Nephron progenitor cell (in vitro differentiated cells): ENCODE measurements at places on chromosomes 1 and 21.

- H3K36me3 ChIP-seq, result no peaks in the 10 kb centered on the region
- H3K27me3 ChIP-seq, result peaks cover 40% of the 10 kb centered on the region
- H3K27ac ChIP-seq, result no peak overlapping the region
- H3K4me3 ChIP-seq, result peak overlapping the region; percentile 85
Measured at GRCh38 chr1:40861224-40862003, 749 bp downstream of the CITED4 start.

DNA sequence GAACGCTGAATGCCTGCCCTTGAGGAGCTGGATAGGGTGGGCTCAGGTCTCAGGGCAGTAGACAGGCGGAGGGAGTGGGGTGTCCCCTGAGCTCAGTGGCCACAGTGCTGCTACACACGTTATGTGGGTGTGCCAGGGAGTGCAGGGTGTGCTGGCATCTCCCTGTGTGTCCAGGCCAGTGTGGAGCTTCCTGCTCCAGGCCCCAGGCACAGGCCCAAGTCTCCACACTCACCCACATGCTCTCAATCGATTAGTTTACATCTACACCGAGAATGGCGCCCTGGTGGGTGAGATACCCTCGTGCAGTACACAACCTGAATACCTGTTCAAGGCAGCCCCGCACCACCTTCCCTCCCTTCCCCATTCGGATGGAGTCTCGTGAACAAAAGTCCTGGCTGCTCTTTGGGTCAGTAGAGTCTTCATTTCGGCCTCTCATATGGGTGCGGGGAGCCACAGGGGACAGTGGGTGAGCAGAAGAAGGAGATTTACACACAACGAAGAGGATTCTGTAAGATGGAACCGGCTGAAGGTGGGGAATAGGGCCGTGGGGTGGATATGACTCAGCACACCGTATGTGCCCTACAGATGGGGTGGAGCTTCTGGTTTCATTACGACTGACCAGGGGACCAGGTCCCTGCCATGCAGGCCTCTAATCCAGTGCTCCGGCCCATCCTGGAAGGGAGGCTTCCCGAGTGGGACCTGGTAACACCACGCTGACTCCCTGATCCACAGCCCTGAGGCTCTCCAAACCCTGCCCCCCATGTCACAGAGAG lies 93.3 kb downstream of the SPSB1 start:
- no peak for DNase-seq
- no peaks in the 10 kb centered on the region for H3K36me3 ChIP-seq
- H3K4me1 ChIP-seq, result peaks cover 58% of the 10 kb centered on the region

DNA sequence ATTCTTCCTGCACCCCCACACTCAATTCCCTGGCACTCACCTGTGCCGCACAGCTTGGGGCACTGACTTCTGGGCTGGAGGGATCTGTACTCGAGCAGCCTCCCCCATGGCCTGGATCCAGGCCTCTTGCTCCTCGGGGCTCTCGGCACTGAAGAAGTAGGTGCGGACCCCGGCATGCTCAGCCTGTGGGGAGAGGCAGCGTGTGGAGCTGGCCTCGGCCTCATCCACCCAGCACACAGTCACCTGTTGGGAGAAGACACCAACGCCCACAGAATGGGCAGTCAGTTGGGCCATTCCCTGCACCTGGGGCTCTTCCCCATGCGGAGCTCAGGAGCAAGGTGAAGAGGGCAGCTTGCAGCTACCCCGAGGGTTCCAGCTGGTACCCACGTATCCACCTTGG lies 47.5 kb upstream of the GOLT1A start:
- peaks cover 12% of the 10 kb centered on the region for H3K36me3 ChIP-seq
- DNase-seq, result no peak
- peaks cover 21% of the 10 kb centered on the region for H3K27me3 ChIP-seq
- H3K4me3 ChIP-seq, result no peak overlapping the region
- no peak overlapping the region for H3K27ac ChIP-seq

DNA sequence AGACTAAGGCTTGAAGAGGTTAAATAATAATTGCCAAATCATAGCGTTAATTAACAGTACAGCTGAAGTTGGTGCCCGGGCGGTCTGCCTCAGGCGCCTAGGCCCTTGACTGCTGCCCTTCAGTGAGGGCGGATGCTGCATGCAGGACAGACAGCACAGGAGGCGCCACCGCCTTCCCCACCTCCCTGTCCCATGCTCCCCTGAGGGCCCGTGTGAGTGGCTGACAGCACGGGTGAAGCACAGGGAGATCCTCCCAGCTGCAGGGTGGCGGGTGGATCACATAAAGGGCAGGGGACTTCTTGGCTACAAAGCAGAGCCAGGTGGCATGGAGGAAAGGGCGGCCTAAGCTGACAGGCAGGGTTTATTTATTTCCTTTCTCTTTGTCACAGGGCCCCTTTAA lies 49.1 kb downstream of the DDX20 start:
- peaks cover 13% of the 10 kb centered on the region for H3K27me3 ChIP-seq
- H3K4me3 ChIP-seq, result no peak overlapping the region
- H3K4me1 ChIP-seq, result no peaks in the 10 kb centered on the region
- no peak overlapping the region for H3K27ac ChIP-seq
- no peaks in the 10 kb centered on the region for H3K36me3 ChIP-seq

DNA sequence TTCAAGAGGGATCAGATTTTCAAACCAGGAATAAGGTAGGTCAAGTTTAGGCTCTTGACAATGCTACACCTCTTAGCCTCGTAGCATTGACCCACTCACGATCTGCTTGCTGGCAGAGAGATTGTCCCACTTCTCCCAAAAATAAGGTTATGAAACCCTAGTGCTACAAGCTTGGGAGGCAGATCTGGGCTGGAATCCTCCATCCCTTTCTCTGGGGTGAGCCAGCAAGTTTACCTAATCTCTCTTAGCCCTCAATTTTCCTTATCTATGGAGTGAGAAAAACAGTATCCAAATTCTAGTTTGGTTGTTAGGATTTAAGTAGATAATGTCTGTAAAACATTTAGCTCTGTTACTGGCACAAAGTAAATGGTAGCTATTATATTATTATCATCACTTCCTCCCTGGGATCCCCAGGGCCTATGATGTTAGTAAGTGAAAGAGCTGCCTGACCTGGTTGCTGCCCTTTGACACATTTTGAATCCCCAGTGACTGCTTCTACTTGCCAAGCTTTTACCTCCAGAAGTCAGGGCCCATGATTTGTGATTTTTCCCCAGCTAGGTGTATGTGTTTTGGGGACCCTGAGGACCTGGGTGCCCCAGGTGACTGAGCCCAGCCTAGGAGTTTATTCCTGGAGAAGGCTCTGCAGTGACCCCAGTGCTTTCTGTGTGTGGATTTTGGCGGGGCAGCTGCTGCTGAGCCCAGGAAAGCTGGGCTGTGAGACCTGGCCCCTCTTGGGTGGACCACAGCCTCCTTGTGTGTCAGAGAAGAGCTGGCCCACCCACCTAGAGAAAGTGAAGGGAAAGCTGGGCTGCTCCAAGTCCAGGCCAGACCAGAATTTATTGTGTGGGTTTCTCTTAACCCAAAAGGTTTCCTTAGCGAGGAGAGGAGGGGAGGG lies 48.2 kb upstream of the VANGL1 start:
- H3K4me3 ChIP-seq, result no peak overlapping the region
- H3K4me1 ChIP-seq, result peaks cover 18% of the 10 kb centered on the region
- no peak overlapping the region for H3K27ac ChIP-seq

- H3K4me3 ChIP-seq, result no peak overlapping the region
- no peaks in the 10 kb centered on the region for H3K27me3 ChIP-seq
- no peak for DNase-seq
- H3K36me3 ChIP-seq, result no peaks in the 10 kb centered on the region
- no peaks in the 10 kb centered on the region for H3K4me1 ChIP-seq
Measured at GRCh38 chr1:238052496-238053266, 162.0 kb upstream of the ZP4 start.

- peaks cover 8% of the 10 kb centered on the region for H3K27me3 ChIP-seq
- no peaks in the 10 kb centered on the region for H3K36me3 ChIP-seq
Measured at GRCh38 chr1:31886866-31887265, 51.3 kb downstream of the PTP4A2 start.

- no peaks in the 10 kb centered on the region for H3K36me3 ChIP-seq
- peak; percentile 73 for DNase-seq
- no peak within 1 kb of the TSS for H3K27ac ChIP-seq
- H3K4me1 ChIP-seq, result peaks cover 16% of the 10 kb centered on the region
Measured at GRCh38 chr21:25638660-25639550, at the start of gene JAM2. TSS of gene JAM2 (plus strand) at chr21:25639258. CDS start at chr21:25639822, 564 bp downstream.

GRCh38 chr1:14970115-14970798 lies 183.3 kb upstream of the TMEM51 start:
- peaks cover 56% of the 10 kb centered on the region for H3K36me3 ChIP-seq
- H3K4me1 ChIP-seq, result peaks cover 41% of the 10 kb centered on the region
- peaks cover 2% of the 10 kb centered on the region for H3K27me3 ChIP-seq
- no peak overlapping the region for H3K4me3 ChIP-seq

DNA sequence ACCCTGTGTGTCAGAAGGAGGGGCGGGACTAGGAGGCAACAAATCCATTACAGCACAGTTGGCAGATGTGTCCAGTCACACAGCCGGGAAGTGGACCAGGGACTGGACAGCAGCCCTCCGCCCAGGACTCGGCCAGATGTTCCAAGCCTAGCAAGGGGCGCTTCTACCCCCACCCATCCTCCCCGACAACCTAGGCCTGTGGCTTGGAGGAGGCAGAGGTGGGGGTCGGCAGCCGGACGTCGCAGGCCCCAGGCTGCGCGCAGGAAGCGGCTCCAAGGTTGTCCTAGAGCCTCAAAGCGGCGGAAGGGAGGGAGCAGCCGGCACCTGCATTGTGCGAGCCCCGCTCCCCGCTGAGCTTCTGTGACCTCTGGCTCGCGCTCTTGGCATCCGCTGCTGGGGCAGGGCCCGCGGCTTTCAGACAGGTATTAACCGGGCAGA lies 20.6 kb upstream of the MYCL start:
- H3K27ac ChIP-seq, result no peak overlapping the region
- H3K27me3 ChIP-seq, result peaks cover 56% of the 10 kb centered on the region
- peaks cover 27% of the 10 kb centered on the region for H3K4me1 ChIP-seq
- peak overlapping the region; percentile 70 for H3K4me3 ChIP-seq

GRCh38 chr1:89460325-89460724 lies 64.3 kb upstream of the LRRC8B start:
- H3K4me3 ChIP-seq, result no peak overlapping the region
- no peaks in the 10 kb centered on the region for H3K4me1 ChIP-seq
- no peaks in the 10 kb centered on the region for H3K36me3 ChIP-seq
- no peak for DNase-seq
- H3K27ac ChIP-seq, result no peak overlapping the region

DNA sequence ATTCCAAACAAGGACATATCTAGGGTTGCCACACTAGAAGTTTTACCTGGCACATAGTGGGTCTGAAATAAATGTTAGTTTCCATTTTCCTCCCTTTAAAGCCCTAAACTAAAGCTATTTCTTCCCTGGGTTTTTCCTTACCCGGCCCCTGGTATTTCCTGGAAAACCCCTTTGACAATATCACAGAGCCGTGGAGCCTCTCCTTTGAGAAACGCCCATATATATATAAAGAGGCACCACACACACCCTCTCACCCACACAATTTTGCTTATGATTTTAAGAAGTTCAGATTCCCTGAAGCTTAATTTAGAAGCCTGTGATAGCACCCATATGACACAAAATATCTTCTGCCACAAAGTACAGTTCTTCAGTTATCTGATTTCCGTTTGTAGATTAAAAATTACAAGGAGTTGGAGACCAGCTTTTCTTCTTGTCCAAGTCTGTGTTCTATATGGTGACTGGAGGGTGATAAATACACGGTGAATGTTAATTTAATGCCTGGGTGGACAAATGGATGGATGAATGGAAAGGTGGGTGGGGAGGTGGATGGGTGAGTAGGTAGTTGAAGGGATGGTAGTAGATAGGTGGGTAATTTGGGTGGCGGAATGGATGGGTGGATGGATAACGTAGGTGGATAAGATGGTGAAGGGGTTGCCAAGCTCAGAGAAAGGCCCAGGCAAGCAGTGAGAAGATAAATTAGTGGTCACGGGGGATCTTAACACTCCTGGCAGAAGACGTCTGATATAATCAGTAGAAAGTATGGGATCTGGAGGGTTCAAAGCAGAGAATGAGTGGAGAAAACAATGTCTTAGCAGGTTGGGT lies 154.4 kb upstream of the FGGY start:
- H3K27me3 ChIP-seq, result peaks cover 14% of the 10 kb centered on the region
- no peaks in the 10 kb centered on the region for H3K36me3 ChIP-seq
- DNase-seq, result no peak
- peaks cover 70% of the 10 kb centered on the region for H3K4me1 ChIP-seq
- no peak overlapping the region for H3K4me3 ChIP-seq
- no peak overlapping the region for H3K27ac ChIP-seq

GRCh38 chr1:27864264-27864895 lies 8.0 kb upstream of the THEMIS2 start:
- no peak overlapping the region for H3K27ac ChIP-seq
- H3K36me3 ChIP-seq, result no peaks in the 10 kb centered on the region
- H3K4me1 ChIP-seq, result peaks cover 33% of the 10 kb centered on the region
- H3K27me3 ChIP-seq, result peaks cover 5% of the 10 kb centered on the region
- no peak overlapping the region for H3K4me3 ChIP-seq
- no peak for DNase-seq

- H3K4me1 ChIP-seq, result peaks cover 16% of the 10 kb centered on the region
- peaks cover 49% of the 10 kb centered on the region for H3K27me3 ChIP-seq
- no peak for DNase-seq
Measured at GRCh38 chr1:207873055-207873890, 37.7 kb downstream of the CD34 start.

GRCh38 chr1:77623066-77623465 lies 59.4 kb downstream of the ZZZ3 start:
- no peak for DNase-seq
- no peaks in the 10 kb centered on the region for H3K27me3 ChIP-seq
- H3K36me3 ChIP-seq, result peaks cover 74% of the 10 kb centered on the region
- H3K27ac ChIP-seq, result no peak overlapping the region
- no peak overlapping the region for H3K4me3 ChIP-seq

DNA sequence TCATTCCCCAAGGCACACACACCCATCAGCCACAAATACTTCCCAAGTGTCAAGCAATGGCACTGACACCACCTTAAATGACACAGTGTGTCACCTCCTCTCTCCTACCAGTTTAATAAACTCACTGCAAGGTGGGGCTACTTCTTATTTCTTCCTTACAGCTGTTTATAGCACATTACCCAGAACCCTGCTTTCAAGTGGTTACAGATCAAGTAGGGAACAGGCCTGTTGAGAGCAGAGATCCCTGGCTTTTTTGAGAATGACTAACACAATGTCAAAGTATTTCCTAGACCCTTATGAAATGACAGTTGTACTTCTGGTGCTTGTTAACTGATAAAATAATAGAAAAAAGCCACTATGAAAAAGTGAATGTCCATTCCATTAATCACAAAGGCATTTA lies 19.8 kb downstream of the ZBTB17 start:
- peaks cover 66% of the 10 kb centered on the region for H3K4me1 ChIP-seq
- no peak overlapping the region for H3K4me3 ChIP-seq
- no peak for DNase-seq
- peaks cover 16% of the 10 kb centered on the region for H3K36me3 ChIP-seq

- H3K36me3 ChIP-seq, result no peaks in the 10 kb centered on the region
- H3K27me3 ChIP-seq, result peaks cover 48% of the 10 kb centered on the region
- no peak overlapping the region for H3K4me3 ChIP-seq
Measured at GRCh38 chr1:3244927-3245315, 175.9 kb downstream of the PRDM16 start.

- H3K4me1 ChIP-seq, result no peaks in the 10 kb centered on the region
- no peak for DNase-seq
- no peak overlapping the region for H3K4me3 ChIP-seq
- peaks cover 15% of the 10 kb centered on the region for H3K27me3 ChIP-seq
- no peak overlapping the region for H3K27ac ChIP-seq
Measured at GRCh38 chr1:154386643-154387352, 18.3 kb upstream of the IL6R start.

GRCh38 chr1:33698361-33699035 lies 165.4 kb upstream of the HMGB4 start:
- H3K4me1 ChIP-seq, result no peaks in the 10 kb centered on the region
- no peak for DNase-seq
- peaks cover 14% of the 10 kb centered on the region for H3K27me3 ChIP-seq
- H3K4me3 ChIP-seq, result no peak overlapping the region
- no peak overlapping the region for H3K27ac ChIP-seq
- no peaks in the 10 kb centered on the region for H3K36me3 ChIP-seq

- no peaks in the 10 kb centered on the region for H3K36me3 ChIP-seq
- no peak overlapping the region for H3K4me3 ChIP-seq
Measured at GRCh38 chr1:147781056-147781471, 20.7 kb upstream of the GJA5 start.
